ENCODE measurements at places on chromosomes 16 and 17.
A peak's percentile ranks its signal among the peaks of the same experiment; 100 is the strongest.

DNA sequence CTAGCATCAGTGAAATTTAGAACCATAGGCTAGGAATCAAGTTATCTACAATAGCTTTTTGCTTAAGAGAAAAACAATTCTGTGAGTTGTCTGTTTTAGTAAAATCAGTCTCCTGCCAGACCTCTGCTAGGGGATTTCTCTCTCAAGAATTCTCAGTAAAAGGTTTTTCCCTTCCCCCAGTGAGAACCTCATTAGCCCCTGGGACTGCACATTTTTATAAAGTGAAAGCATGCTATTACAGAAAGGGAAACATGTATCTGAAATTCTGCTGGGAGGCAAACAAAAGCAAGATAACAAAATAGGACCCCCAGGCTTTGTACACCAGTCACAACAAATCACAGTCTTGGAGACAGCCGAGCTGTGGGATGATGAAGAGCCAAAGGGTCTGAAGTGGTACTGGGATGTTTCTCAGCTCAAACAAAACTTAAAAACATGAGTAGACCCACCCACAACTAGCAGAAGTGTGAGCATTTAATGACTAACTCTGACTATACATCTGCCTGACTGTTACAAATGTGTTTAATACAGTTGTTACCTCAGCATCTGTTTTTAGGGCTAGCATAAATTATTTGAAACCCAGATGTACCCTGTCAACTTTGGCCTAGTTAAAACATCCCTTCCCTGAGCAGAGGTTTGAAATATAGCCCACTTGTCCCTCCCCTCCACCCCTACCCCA is 20.0 kb upstream of the GLG1 start:
- no peak for DNase-seq

DNA sequence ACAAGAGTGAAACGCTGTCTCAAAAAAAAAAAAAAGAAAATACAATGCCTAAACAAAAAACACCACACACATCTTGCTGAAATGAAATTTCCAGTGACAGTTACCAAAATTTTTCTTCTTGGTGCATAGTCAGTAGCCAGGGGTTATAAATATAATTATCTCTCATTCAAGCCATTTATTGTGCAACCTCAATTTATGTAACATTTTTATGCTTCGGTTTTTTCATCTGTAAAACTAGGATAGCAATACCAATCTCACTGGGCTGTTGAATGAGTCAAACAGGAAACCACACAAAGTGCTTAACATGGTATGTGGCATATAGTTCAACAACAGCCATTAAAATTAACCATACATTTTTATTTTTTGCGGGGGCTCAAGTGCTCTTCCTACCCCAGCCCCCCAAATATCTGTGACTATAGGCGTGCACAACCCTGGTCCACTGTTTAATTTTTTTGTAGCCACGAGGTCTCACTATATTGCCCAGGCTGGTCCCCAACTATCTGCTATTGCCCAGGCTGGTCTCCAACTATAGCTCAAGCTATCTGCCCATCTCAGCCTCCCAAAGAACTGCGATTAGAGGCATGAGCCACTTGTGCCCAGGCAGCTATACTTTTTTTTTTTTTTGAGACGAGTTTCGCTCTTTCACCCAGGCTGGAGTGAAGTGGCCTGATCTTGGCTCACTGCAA is 2.6 kb downstream of the COG4 start:
- no peak for DNase-seq

GRCh38 chr17:1907216-1907631 is 77.4 kb downstream of the RPA1 start:
- no peak for DNase-seq

DNA sequence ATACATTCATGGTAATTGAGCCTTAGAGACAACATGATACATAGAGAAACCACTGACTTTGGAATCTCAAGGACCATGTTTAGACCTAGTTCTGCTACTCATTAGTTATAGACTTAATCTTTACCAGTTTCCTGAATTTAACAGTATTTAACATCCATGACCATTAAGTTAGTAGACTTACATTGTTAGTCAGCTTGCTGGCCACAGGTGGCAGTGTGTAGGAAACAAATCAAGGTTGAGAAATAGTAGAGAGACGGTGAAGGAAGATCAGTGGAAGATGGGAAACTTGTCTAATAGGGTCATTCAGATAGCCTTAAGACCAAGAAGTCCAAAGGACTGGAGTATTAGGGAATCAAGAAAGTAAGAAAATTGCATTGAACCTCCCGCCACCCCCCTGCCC is 31.0 kb downstream of the OMG start:
- no peak for DNase-seq

- DNase-seq = no peak
Measured at GRCh38 chr16:10391339-10391738, 5.5 kb downstream of the ATF7IP2 start.

- DNase-seq = no peak
Measured at GRCh38 chr17:39828443-39828842, 35.7 kb downstream of the IKZF3 start.

GRCh38 chr17:73947966-73948355 is 255.5 kb upstream of the RPL38 start:
- DNase-seq = no peak

GRCh38 chr17:17001076-17001777 is 29.3 kb upstream of the TNFRSF13B start:
- no peak for DNase-seq

GRCh38 chr16:2768403-2769089 is 8.5 kb downstream of the ELOB start:
- DNase-seq = no peak

- DNase-seq = peak; percentile 74
Measured at GRCh38 chr17:17774009-17774881, 62.5 kb downstream of the SREBF1 start.

GRCh38 chr17:79285973-79286372 is 211.3 kb downstream of the ENGASE start:
- DNase-seq = no peak

GRCh38 chr17:74430706-74431567 is 951 bp upstream of the GPRC5C start:
- peak; percentile 77 for DNase-seq

DNA sequence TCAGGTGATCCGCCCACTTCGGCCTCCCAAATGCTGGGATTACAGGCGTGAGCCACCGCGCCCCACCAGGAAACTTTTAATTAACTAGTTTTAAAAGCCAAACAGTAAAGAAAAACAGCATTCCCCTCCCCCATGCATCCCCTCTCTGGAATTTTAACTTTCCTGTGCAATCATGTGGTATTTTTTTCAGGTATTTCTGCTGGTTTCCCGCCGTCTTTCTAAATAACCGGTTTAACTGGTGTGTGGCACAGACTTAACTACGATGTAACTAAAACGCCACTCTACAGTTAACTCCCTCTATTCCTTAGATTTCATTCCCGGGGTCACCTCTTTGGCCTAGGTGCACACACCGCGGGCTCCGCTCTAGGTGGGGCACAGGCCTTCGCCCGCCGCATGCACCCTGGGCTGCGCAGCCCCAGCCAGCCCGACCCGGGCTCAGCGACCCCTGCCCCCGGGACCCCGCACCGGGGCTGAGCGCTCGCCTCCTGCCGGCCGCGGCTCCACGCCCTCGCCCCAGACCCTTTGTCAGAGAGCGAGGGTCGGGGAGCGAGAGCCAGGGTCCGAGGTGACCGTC is 15.1 kb upstream of the UTP6 start:
- no peak for DNase-seq

DNA sequence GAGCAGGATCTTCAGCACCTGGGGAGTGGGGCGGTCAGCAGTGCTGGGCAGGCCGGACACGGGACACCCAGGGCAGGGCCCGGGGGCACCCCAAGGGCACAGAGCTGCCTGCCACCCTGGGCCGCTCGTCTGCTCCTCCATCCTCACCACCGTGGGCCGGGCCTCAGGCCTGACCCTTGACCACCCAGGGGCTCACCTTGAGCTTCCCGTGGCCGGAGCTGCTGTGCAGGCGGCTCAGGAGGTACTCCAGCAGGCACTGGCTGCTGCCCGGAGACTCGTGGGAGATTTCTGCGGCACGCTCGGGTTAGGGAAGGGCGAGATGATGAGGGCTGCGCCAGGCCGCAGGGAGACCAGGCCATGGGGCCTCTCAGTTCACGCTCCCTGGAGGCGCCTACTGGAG is 2.1 kb downstream of the TEPSIN start:
- no peak for DNase-seq

DNA sequence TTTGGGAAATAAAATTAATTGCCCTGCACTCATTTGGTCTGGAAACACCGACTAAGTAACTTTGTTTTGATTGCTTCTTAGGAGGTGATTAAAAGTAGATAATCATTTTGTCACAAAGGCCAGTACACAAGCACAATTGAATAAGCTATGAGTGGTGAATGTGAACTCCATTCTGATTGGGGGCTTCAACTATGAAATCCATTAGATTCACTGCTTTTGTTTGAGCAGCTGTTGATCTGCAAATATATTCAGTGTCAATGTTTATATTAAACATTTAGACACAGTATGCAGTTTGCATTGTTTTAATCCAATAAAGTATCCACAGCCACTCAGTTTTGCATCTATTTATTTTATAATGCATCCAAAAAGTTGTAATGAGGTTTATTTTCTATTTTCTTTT is 817.5 kb downstream of the CDH11 start:
- DNase-seq = no peak

GRCh38 chr16:70657956-70658355 is 11.6 kb downstream of the IL34 start:
- no peak for DNase-seq

- no peak for DNase-seq
Measured at GRCh38 chr16:2905988-2906387, 5.7 kb upstream of the FLYWCH1 start.

DNA sequence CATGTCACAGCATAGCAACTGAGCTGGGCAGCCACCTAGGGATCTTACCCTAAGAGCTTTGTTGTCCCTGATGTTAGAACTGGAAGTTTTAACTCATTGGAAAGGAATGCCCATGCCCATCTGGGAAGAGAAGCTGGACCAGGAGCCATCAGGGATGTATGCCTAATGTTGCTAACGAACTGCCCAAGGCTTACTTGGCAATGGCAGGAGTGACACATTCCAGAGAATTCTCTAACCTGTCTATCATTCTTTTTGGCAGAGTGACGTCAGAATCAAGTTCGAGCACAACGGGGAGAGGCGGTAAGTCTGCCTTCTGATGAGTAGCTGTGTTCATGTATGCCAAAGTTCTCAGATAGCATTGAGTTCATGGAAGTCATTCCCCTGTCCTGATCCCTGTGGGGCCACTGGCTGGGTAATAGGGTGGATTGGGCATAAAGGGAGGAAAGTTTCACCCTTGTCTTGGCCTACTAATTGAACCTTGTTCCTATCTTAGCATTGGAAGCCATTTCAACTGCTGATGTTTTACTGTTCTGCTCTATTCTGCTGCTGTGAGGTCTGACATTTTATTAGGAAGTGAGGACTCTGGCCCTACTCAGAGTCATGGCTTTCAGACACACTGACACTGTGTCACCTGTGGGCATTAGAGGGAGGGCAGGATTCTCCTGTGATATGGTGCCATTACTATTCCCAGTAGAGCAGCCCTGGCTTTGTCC is 23.7 kb downstream of the MAP3K3 start:
- no peak for DNase-seq

GRCh38 chr17:53135969-53136368 is 686.8 kb upstream of the KIF2B start:
- no peak for DNase-seq

GRCh38 chr17:49290690-49291359 is 60.2 kb upstream of the PHOSPHO1 start:
- DNase-seq = no peak

DNA sequence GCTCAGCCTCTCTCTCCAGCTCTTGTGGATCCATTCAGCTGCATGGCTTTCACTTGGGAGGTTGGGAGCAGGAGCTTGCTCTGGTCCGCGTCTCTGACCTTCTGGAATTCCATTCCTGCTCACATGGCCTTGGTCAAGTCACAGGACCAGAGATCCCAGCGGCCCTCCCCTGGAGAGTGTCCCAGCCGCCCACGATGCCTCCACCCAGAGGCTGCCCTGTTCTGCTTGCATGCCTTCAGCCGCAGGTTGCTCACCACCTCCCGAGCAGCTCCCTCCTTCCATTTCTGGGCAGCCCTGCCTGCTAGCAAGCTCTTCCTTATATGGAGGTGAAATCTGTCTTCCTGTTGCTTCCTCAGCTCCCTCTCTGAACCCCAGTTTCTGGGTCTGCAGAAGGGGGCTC is 32.6 kb downstream of the RAI1 start:
- no peak for DNase-seq

GRCh38 chr17:45783593-45784292 is 377 bp upstream of the CRHR1 start:
- peak; percentile 60 for DNase-seq

GRCh38 chr16:83953796-83954576 is 946 bp downstream of the OSGIN1 start:
- DNase-seq = no peak

GRCh38 chr17:38753071-38753506 is 548 bp downstream of the PSMB3 start:
- no peak for DNase-seq

DNA sequence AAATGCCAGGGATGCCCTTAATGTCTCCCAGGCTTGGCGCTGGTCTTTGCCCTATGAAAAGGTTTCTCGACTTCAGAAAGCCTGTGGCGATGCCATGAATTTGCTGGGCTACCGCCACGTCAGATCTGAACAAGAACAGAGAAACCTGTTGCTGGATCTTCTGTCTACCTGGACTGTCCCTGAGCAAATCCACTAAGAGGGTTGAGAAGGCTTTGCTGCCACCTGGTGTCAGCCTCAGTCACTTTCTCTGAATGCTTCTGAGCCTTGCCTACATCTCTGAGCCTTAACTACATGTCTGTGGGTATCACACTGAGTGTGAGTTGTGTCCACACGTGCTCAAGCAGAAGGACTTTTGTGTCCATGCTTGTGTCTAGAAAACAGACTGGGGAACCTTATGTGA is 11.4 kb downstream of the CHST4 start:
- no peak for DNase-seq

GRCh38 chr17:45920083-45920482 is 25.7 kb downstream of the MAPT start:
- no peak for DNase-seq

DNA sequence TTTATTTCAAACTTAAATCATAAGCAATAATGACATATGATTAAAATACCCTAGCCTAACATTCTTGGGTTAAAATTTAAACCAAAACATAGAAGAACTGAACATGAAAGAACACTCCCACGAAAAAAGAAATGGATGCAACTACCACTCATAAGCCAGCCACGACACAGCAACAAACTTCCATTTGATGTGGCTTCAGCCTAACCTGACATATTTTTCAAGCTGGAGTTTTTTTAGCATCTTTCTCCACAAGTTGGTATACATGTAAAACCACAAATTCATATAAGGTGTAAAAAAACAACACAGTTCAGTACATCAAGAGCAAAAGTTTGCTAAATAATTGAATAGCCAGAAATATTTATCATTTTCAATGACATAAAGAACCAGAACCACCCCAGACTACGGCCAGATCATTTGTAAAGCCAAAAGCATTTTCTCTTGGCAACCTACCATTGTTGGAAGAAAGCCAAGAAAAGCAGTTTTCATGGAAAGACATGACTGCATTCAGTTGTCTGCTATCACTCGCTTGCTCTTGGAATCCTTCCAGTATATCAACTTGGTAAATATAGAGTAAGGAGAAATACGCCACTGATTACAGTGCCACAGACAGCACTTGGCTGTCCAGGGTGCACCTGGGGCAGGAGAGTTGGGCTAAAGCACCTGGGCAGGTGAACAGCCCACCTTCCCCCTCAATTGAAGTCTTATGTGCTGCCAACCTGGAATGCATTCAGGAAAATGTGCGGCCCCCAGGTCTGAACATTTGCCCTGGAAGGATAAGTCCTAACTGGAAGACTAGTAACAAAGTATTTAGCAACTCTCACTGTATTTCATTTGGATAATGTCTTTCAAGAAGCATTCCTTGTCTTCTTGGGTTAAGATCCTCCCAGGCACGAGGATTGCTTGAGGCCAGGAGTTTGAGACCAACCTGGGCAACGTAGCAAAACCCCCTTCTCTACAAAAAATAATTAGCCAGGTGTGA is 60.5 kb downstream of the CREBBP start:
- no peak for DNase-seq

Measured in left hindlimb (tissue), 1 donor.